ENCODE measurements at places on chromosomes 5 and 9.

DNA sequence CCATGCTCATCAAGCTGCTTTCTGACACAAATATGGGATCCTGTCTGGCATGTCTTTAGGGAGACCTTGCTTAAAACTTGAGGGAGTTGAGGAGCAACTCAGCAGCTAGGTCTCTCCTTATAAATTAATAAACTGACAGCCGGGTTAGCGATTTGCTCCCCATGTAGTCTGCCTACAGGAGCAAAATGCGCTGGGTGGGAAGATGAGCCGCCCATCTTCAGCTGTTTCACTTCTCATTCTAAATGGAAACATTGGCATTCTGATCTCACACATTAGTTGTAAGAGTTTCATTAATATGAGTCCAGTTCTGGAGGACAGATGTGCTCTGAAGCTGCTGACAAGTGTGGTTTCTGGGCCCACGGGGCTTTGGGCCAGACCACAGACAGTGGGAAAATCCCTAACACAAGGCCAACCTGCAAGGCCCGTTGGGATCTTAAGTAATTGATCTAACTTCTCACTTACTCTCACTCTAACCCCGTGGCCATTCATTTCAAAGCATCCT, 197.0 kb downstream of the MCTP1 start:
- H3K36me3 ChIP-seq, result no peaks in the 10 kb centered on the region
- no peak for DNase-seq
- H3K4me3 ChIP-seq, result no peak overlapping the region

DNA sequence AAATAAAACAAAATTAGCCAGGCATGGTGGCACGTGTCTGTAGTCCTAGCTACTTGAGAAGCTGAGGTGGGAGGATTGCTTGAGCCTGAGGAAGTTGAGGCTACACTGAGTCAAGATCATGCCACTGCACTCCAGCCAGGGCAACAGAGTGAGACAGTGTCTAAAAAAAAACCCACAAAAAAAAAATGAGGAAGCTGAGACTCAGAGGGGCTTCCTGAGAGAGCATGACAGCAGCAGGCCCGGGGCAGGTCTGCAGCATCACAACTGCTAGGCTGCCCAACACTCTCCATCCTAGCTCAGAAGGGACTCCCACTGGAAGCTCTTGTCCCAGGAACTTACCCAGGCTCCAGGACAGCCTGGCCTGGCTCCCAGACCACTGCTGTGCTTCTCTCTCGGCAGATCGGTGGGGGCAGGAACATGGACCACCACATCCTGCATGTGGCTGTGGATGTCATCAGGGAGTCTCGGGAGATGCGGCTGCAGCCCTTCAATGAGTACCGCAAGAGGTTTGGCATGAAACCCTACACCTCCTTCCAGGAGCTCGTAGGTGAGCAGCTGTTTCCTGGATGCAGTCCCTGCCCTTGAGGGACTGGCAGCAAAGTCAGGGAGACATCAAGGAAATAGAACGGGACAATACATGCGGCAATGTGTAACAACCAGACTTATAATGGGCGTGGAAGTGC, 19.1 kb downstream of the PTGS1 start:
- H3K4me1 ChIP-seq, result no peaks in the 10 kb centered on the region
- H3K27ac ChIP-seq, result no peak overlapping the region
- H3K36me3 ChIP-seq, result no peaks in the 10 kb centered on the region
- H3K27me3 ChIP-seq, result peaks cover 10% of the 10 kb centered on the region
- DNase-seq, result no peak
- no peak overlapping the region for H3K4me3 ChIP-seq

DNA sequence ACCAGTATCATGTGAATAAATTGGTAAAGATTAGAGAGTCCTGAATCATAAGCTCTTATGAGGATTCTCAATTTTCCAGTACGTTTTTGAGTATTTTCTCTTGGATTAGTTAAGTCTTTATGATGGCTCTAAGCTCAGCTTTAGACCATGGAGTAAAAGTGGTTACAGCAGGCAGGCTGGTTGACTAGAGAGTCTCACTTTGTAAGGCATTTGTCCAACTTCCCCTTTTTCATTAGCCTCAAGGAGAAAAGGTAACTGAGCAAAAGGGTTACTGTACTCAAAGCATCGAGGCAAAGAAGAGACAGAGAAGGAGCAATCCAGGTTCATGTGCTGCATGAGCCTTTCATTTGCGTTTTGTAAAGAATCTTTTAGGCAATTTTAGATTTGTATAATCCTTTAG, 8.5 kb downstream of the NOP16 start:
- H3K4me1 ChIP-seq, result peaks cover 35% of the 10 kb centered on the region
- H3K27me3 ChIP-seq, result no peaks in the 10 kb centered on the region
- DNase-seq, result no peak

DNA sequence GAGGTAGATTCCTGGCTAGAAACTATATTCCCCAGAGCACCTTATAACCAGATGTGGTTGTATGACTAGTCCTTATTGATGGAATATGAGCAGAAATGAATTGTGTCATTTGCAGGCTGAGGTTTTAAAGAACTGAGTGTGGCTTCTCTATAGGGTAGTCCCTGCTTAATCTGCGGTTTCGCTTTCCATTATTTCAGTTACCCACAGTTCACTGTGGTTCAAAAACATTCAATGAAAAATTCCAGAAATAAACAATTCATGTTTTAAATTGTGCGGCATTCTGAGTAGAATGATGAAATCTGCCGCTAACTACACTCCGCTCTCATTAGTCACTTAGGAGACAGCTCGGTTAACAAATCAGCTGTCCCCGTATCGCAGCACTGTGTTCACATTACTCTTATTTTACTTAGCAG, 65.1 kb downstream of the ANKRD55 start:
- no peaks in the 10 kb centered on the region for H3K36me3 ChIP-seq
- H3K27ac ChIP-seq, result no peak overlapping the region
- no peak overlapping the region for H3K4me3 ChIP-seq

DNA sequence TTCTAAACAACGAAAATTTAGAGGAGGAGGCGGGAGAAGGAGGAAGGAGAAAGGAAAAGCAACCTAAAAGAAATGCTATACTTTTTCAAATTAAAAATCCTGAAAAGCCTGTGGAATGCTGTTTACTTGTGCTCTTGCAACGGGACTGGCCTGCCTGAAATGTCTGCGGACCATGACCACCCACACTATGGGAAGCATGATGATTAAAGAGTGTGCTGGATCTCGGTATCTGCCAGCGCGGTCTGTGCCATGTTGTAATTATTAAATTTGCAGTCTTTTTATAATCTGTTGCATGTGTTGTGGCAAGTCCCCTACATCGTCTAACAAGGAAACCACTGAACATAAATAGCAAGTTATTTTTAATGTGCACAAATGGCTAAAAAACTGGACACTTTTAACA, 111.4 kb downstream of the FANCC start:
- H3K36me3 ChIP-seq, result no peaks in the 10 kb centered on the region
- H3K4me1 ChIP-seq, result peaks cover 5% of the 10 kb centered on the region
- no peaks in the 10 kb centered on the region for H3K27me3 ChIP-seq
- no peak for DNase-seq
- H3K27ac ChIP-seq, result no peak overlapping the region

DNA sequence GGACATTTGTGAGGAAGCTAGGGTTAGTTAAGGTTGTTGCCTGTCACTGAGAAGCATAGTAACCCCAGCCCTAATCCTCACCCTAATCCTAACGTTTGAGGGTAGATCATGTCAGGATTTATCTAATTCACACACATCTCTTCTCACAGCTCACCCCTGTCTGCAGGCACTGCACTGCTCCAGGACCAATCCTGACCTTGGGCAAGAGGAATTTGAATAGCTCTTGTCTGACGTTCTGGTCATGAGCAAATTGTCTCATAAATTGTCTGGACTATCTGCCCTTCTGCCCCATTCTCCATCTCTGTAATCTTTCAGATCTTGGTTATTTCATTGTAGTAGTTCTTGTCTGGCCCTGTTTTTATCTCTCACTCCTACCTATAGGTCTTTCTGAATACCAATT, 18.7 kb downstream of the CRHBP start:
- no peak overlapping the region for H3K27ac ChIP-seq
- no peaks in the 10 kb centered on the region for H3K27me3 ChIP-seq
- no peaks in the 10 kb centered on the region for H3K36me3 ChIP-seq
- H3K4me1 ChIP-seq, result no peaks in the 10 kb centered on the region
- DNase-seq, result no peak

Measured in psoas muscle (tissue), 8 donors.